Activated naive CD8-positive, alpha-beta T cell treated with anti-CD3 and anti-CD28 coated beads, Interleukin-2, amount 10 ng/mL, durations not matched to agents 7 days and 5 days (primary cell): ENCODE measurements at places on chromosomes 16 and 17. TPM values are rescaled to one million over a fixed set of nuclear protein-coding genes. Genes with fewer than 3 reads are reported as not detected.

DNA sequence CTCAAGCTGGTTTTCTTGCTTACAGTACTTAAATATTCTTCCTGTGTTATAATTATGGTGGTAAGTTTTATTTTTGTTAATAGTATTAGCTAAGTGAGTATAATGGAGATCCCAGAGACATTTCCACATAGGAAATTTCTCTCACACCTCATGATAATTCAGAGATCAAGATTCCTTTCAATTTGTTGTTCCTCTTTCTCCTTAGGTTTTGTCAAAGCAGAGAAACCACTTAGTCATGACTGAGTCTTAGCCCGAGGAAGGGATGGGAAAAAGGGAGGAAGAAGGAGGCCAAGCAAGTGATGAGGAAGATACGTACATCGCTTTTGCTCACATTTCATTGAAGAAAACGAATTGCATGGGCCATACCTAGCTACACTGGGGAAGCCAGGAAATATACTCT is 18.4 kb downstream of the ESRP2 start:
- no peak for DNase-seq
- H3K4me1 ChIP-seq = peaks cover 9% of the 10 kb centered on the region
- H3K4me3 ChIP-seq = no peak overlapping the region
- no peaks in the 10 kb centered on the region for H3K27me3 ChIP-seq
- peaks cover 19% of the 10 kb centered on the region for H3K36me3 ChIP-seq

DNA sequence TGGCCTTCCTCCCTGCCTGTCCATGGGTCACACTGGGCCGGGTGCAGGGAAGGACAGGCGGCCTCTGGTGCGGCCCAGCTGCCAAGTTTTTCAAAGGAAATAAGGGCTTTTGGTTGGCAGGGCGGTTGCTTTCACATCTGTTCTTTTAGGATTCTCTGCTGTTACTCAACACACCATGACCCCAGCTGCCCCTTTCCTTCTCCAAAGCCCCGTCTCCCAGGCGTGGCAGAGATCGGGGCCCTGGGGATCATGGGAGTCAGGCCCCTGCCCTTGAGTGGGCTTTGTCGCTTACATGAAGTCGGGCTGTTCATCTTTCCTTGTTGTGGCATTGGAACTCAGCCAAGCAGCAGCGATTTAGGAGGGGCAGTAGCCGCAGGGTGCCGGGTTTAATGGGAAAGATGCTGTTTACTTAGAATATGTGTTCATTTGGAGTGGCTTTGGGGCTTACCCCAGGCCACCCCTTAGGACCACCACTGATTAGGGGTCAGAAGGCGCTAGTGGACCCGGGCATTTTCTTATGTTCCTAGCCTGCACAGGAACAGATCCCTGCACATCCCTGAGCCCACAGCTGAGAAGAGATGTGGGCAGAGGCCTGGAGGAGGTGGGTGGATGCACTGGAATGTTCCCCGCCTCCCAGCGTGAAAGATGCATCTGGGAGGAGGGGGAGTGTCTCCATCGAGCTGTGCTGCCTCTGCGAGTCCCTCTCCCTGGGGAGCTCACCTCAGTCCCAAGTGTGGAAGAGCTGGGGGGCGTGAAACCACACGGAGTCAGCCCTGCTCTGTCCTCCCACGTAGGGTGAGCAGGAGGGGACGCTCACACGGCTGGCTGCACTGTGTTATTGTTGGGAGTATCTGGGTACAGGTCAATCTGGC is 6.8 kb upstream of the ADCY7 start:
- peaks cover 23% of the 10 kb centered on the region for H3K27me3 ChIP-seq
- no peak for DNase-seq
- peaks cover 3% of the 10 kb centered on the region for H3K36me3 ChIP-seq
- H3K4me1 ChIP-seq = peaks cover 35% of the 10 kb centered on the region
- no peak overlapping the region for H3K4me3 ChIP-seq

DNA sequence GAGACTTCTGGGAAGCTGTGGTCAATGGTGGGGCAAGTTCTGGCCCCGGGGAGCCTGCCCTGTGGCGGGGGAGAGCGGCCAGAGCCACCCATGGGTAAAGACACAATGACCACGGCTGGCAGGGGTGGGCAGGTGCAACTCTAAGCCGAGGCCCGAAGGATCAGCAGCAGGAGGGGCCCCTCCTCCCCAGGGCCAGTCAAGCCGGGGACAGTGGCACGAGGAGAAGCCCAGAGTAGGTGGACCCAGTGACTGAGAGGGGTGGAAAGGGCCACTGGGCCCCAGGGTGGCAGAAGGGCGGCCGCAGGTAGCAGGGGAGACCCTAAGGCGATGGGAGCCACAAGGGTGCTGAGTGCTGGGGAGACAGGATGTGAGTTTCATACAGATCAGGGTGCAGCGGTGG is 17.7 kb downstream of the TMEM204 start:
- peak overlapping the region; percentile 26 for H3K27ac ChIP-seq
- no peak overlapping the region for H3K4me3 ChIP-seq
- H3K27me3 ChIP-seq = no peaks in the 10 kb centered on the region
- DNase-seq = no peak
- H3K4me1 ChIP-seq = peaks cover 5% of the 10 kb centered on the region

GRCh38 chr16:11792410-11793241 is 4.4 kb downstream of the ZC3H7A start:
- peak overlapping the region; percentile 3 for H3K4me3 ChIP-seq
- peak overlapping the region; percentile 49 for H3K27ac ChIP-seq
- H3K36me3 ChIP-seq = peaks cover 27% of the 10 kb centered on the region
- peaks cover 53% of the 10 kb centered on the region for H3K4me1 ChIP-seq

DNA sequence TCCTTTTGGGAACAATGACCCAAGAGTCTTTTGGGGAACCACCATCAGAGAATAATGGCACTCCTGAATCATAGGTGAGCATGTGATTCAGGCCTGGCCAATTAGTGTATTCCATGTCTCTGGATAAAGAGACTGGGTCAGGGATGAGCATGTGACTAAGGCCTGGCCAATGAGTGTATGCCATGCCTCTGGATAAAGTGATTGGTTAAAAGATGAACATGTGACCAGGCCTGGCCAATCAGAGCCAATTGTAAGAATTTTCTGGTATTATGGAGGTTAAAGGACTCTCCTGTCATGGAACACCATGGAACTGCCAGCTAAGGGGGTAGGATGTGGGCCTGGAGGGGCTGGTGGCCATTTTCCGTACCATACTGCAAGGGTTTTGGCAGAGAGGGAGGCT is 194.3 kb downstream of the C16orf78 start:
- no peak overlapping the region for H3K4me3 ChIP-seq
- H3K4me1 ChIP-seq = no peaks in the 10 kb centered on the region
- DNase-seq = no peak
- no peaks in the 10 kb centered on the region for H3K36me3 ChIP-seq

GRCh38 chr17:7961421-7961820 is 29.4 kb downstream of the CNTROB start:
- H3K4me3 ChIP-seq = no peak overlapping the region
- no peak overlapping the region for H3K27ac ChIP-seq
- no peaks in the 10 kb centered on the region for H3K4me1 ChIP-seq
- peaks cover 15% of the 10 kb centered on the region for H3K27me3 ChIP-seq
- DNase-seq = no peak

DNA sequence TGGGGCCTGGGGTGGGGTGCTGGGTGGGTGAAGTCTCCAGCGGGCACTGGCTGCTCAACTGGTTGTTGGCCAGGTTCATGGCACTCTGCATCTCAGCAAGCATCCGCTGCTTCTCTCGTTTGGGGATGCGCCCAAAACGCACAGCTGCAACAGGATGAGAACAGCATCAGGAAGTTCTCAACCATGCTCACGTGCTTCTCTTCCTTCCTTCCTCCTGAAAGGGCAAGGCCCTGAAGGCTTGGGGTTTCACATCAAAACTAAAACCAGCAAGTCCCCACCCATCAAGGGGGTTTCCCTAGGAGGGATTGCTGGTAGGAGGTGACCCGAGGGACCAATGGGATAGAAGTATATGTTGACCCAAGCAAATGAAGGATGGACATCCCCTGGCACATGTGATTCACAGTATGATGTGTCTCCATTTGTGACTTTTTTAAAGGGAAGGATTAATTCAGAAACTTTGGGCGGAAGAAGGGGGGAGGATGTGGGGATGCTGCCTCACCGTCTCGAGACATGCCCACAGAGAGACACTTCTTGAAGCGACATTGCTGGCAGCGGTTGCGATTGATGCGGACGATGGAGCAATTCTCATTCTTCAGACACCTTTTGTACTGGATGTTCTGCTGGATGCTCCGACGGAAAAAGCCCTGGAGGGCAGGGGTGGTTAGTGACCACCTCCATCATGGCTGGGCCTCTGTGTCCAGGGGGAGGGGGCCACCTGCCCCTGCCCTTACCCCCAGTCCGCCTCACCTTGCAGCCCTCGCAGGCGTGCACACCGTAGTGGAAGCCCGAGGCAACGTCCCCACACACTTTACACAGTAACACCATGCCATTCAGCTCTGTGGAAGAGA is 4.2 kb downstream of the NR1D1 start:
- peak overlapping the region; percentile 91 for H3K27ac ChIP-seq
- H3K4me3 ChIP-seq = peak overlapping the region; percentile 79
- DNase-seq = peak; percentile 67

The ZPBP2 gene
- total RNA-seq = 0.14 TPM

The EIF3C gene
- 311 TPM for total RNA-seq

The SLC5A2 gene
- 1.0 TPM for total RNA-seq

The GRB7 gene
- total RNA-seq = 0.61 TPM
